Lower leg skin (tissue), 4 donors: ENCODE measurements at places on chromosomes 16 and 17.

GRCh38 chr16:75288596-75289120, 37.2 kb upstream of the BCAR1 start:
- no peak for DNase-seq

GRCh38 chr16:73050201-73051099, 2.5 kb upstream of the ZFHX3 start:
- DNase-seq = no peak

DNA sequence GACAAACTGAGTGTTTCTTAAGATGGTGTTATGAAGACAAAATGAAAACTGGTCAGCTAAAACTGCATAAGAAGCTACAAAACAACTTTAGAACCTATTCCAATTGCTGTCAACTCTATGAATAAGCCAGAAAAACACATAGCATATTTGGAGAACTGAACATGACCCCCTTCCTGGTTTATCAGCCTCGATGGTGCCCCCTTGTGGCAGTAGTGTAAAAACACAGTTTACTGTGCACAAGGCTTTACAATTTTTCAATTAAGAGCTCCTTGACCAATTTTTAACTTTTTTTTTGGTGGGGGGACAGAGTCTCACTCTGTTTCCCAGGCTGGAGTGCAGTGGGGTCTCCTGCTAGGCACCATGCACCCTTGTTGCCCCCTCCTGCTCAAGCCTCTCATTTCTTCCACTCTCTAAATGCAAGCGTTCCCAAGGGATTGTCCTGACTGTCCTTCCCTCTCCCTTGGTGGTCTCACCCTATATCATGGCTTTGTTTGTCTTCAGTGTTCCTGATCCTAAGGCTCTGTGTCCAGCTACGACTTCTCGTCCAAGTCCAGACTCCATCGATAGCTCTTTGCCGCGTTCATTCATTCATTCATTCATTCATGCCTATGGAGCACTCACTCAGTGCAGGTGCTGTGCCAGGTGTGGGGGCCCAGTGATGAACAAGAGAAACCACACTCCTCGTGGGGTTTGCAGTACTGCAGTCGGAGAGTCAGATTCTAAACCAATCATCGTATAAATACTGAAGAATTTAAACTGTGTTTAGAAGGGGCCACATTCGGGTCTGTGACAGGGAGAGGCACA, 7.5 kb downstream of the EIF1 start:
- DNase-seq = no peak

DNA sequence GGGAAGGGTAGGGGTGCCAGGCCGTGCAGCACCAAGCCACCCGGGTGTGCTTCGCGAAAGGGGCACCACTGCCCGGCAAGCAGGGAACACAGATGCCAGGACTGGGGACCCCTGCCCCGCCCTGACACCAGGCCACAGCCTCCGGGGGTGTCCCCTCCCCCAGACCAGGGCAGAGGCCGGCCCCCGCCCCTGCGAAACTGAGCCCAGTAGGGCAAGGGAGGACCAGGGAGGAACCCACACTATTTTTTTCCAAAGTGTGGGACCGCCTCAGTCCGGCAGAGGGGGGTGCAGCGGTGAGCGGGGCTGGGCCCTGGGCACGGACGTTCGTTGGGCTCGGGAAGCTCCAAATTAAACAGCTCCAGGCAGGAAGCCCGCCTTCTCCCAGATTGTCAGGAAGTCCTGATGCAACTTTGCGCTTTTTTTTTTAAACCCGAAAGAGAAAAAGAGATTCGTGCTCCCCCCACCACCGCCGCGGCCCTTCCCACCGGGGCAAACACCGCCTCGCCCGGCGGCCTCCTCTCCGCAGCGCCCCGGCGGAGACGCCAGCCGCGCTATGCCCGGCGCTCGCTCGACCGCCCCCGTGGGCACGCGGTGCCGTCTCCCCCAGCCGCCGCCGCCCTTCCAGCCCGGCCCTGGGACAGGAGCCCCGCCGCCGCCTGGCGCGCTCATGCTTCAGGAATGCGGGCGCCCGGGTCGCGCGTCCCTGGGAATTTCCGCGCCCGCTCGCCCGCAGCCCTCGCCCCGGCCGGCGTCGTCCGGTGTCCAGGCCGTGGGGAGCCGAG, 755 bp downstream of the PIEZO1 start:
- no peak for DNase-seq

DNA sequence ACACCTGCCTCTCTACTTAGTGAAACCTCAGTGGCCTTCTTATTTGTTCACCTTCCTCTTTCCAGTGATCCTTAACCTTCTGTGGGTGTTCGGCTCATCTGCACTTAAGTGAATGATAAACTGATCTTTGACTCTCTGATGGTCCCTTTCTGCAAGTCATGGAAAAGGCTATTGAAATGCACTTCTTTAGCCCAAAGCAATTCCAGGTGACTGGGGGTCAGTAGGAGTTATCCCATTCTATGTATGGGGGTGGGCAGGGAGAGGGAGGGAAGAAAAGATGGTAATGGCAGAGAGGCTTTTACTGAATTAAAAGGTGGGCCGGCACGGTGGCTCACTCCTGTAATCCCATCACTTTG, 170.8 kb downstream of the RGS9 start:
- no peak for DNase-seq

- DNase-seq = no peak
Observed at GRCh38 chr16:75774197-75774596, 47.9 kb upstream of the CPHXL start.

GRCh38 chr17:54749157-54749556, 151.5 kb upstream of the TOM1L1 start:
- DNase-seq = no peak

DNA sequence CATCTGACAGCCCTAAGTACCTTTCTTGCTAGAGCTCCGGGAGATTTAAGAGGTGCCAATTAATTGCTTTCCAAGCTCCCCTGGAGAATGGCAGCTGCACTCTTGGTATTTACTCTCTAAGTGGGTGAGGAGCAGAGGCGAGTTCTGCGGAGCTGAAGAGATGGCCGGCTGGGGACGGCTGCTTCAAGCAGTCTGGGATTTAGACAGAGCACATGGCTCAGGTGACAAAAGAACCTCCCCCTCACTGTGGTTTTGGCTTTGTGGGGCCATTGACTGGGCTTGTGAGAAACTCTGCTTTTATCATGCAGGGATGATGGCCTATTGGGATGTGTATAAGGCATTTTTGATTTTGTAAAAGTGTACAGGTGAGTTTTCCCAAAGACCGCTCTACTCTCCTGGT, 239.3 kb upstream of the EEF2KMT start:
- no peak for DNase-seq

DNA sequence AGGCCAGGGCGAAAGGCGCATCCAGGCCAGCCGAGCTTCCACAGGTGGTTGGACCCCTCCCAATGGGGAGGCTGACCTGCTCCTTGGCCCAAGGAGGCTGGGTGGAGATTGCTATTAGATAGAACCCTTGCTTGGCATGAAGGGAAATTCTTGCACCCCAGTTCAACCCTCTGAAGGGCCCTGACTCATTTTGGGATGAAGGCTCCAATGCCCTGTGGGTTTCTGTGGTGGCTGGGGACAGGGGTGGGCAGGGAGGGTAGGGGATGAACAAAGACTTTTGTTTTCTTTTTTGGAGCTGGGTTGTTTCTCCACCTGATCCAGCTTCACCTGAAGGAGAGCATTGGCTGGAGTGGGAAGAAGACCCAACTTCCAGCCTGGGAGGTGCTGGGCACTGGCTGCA, 16.7 kb upstream of the TBX21 start:
- no peak for DNase-seq

DNA sequence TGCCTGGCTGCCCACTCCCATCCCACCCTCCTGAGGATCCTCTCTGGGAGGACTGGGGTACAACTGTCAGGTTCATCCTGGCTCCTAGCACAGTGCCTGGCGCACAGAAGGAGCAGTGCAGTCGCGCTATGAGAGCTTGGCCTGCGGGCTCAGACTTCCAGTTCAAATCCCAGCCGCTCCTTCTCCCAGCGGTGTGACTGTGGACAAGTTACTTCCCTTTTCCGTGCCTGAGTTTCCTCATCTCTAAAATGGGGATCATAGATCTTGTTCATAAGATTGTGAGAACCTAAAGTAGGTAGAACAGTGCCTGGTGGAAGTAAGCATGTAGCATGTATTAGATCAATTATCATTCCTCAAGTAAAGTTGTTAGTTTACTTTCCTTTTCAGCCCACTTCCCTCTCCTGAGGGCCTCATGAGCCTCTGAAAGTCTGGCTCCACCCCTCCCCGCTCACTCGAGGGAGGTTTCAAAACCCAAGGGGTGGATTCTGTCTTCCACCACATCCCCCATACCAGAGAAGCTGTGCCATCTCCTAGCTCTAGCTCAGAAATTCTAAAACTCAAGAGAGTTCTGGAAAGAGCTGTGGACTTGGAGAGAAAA, 19.9 kb upstream of the COL1A1 start:
- DNase-seq = no peak

DNA sequence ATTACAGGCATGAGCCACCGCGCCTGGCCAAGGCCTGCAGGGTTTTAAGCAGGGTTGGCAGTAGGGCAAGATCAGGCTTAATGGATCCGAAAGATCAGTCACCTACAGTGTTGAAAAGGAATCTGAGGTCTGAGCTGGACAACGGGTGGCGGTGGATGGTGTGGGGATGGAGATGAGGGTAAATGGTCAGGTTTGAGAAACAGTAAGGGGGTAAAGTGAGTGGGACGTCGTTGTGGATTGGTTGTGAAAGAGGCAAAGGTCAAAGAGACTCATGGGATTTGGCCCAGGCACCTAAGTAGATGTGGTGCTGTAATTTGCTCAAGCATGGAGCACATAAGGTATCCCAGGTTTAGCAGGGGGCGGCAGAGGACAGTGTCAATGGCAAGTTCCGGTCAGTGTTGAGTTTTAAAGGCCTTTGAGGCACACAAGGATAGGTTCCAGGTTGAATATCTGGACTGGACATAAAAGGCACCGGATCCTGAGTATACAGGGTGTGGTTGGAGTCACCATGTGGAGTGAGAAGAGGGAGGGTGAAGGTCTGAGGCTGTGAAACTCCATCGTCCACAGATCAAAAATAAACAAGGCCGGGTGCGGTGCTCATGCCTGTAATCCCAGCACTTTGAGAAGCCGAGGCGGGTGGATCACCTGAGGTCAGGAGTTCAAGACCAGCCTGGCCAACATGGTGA, 1.1 kb upstream of the SLC16A5 start:
- DNase-seq = no peak

DNA sequence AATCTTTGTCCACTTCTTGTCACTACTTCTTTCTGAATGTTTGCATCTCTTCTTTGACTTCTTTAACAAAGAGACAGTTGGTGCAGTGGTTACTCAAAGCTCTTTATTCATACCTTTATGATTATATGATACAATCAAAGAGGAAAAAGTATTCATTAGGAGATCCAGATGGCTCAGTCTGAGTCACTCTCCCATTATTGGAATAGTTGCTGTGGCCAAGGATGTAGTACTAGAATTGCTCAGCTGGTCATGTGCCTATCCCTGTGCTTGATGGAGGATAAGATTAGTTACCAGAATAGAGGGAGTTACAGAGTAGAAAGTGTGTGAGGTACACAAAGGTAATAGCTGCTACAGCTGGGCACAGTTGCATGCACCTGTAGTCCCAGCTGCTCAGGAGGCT, 18.3 kb downstream of the BCAS3 start:
- no peak for DNase-seq

- DNase-seq = no peak
Observed at GRCh38 chr17:14452856-14453255, 152.0 kb downstream of the HS3ST3B1 start.

- no peak for DNase-seq
Observed at GRCh38 chr17:69406941-69407340, 7.6 kb upstream of the MAP2K6 start.

- no peak for DNase-seq
Observed at GRCh38 chr17:40372031-40372430, 7.5 kb upstream of the GJD3 start.

- no peak for DNase-seq
Observed at GRCh38 chr17:45855691-45856336, 11.1 kb downstream of the SPPL2C start.

DNA sequence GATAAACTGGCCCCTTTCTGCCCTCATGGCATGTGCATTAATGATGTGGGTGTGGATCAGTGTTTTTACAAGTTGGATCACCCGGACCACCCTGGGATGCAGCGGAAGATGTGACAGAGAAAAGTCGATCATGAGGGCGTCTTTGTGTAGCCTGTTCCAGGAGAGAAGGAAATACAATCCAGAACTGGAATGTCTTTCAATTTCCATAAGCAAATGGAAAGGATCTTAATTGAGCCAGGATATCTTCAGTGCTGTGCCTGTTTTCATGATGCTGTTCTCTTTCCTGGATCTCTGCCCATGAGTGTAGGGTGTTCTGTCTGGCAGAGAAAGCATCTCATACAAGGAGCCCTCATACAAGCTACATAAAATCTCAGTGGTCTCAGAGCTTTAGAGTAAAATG, 481.4 kb downstream of the XYLT1 start:
- DNase-seq = no peak
